ENCODE measurements at places on chromosomes 1 and 21. TPM values are rescaled to one million over a fixed set of nuclear protein-coding genes. Genes with fewer than 3 reads are reported as not detected.

SPRR1B gene
- total RNA-seq: not detected

REN gene
- not detected for total RNA-seq

ZBTB18 gene
- 9.9 TPM for total RNA-seq

TBX19 gene
- total RNA-seq: 3.5 TPM

TAS1R2 gene
- total RNA-seq: not detected

FBXO2 gene
- 1.8 TPM for total RNA-seq
